Naive B cell (primary cell): ENCODE measurements at places on chromosomes 3 and 15. TPM values are rescaled to one million over a fixed set of nuclear protein-coding genes. Genes with fewer than 3 reads are reported as not detected.

Gene GOLGA8Q
- polyA plus RNA-seq = not detected

DNA sequence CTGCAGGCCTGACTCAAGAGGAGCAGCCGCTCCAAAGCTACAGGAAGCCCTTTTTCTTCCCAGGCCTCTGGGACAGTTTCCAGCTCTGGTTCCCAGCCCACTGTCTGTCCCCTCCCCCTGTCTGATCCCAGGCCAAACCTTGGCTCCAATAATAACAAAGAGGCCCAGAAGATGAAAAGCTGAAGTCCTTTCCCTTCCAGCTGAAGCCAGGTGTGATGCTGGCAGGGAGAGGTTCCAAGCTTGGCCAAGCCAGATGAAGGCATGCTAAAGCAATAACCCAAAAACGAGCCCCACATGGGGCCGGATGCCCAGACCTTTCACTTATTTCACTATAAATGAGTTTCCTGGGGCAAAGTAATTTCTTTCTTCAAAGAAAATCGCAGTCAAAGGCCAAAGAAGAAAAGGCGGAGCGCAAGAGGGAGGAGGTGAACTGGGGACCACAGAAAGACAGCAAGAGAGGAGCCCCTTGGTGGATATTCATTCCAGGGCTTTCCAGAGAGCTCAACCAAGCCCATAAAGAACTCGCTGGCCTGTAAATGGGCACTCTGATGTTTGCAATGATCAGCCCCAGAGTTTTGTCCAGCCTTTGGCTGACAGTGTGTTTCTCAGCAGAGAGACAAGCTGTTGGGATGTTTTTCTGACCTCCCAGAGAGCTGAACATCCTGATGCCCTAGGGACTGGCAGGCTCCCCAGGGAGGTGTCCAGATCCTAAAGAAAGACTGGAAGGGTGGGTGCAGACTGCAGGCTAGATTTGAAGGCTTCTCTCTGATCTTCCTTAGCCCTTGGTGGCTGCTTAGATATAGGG is 157.6 kb downstream of the UACA start:
- H3K36me3 ChIP-seq = no peaks in the 10 kb centered on the region
- H3K27me3 ChIP-seq = peaks cover 11% of the 10 kb centered on the region
- no peak overlapping the region for H3K4me3 ChIP-seq
- no peak overlapping the region for H3K27ac ChIP-seq
- no peak for DNase-seq

Gene GOLGA8R
- polyA plus RNA-seq = 0.37 TPM

GRCh38 chr3:132351222-132351806 is 34.1 kb downstream of the ACP3 start:
- H3K4me1 ChIP-seq = peaks cover 5% of the 10 kb centered on the region
- H3K4me3 ChIP-seq = no peak overlapping the region

- no peak overlapping the region for H3K27ac ChIP-seq
- peak overlapping the region; percentile 88 for H3K4me3 ChIP-seq
- no peak for DNase-seq
- H3K36me3 ChIP-seq = no peaks in the 10 kb centered on the region
Observed at GRCh38 chr3:170907637-170908234, 701 bp downstream of the EIF5A2 start.

- H3K27ac ChIP-seq = no peak overlapping the region
- H3K4me1 ChIP-seq = no peaks in the 10 kb centered on the region
- no peaks in the 10 kb centered on the region for H3K27me3 ChIP-seq
- no peak overlapping the region for H3K4me3 ChIP-seq
Observed at GRCh38 chr3:54986294-54986693, 58.4 kb upstream of the LRTM1 start.

GRCh38 chr3:153096731-153097131 is 65.3 kb upstream of the RAP2B start:
- no peak for DNase-seq
- H3K4me1 ChIP-seq = no peaks in the 10 kb centered on the region
- H3K27ac ChIP-seq = no peak overlapping the region
- no peak overlapping the region for H3K4me3 ChIP-seq
- no peaks in the 10 kb centered on the region for H3K36me3 ChIP-seq

DNA sequence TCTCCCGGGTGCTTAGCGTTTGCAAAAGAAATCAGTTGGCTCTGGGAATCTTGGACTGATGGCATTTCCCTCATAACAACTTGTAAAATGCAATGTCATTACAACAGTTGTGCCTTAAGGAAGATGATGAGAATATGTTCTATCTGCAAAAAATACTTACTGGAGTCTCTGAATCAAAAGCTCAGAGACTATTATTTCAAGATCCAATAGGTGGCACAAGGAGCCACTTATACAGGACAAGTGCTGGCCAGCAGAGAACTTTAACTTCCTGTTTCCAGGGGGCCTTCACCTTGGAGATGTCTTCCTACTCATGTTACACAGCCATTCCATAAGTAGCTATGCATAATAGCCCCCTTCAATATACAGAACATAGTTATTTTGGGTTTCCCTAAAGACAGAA is 8.9 kb upstream of the RPS27L start:
- H3K27ac ChIP-seq = no peak overlapping the region
- H3K27me3 ChIP-seq = no peaks in the 10 kb centered on the region
- H3K4me3 ChIP-seq = no peak overlapping the region
- no peak for DNase-seq
- peaks cover 6% of the 10 kb centered on the region for H3K4me1 ChIP-seq
- no peaks in the 10 kb centered on the region for H3K36me3 ChIP-seq

Gene SERINC4
- polyA plus RNA-seq = 1.8 TPM
